Thymus (tissue), 14 donors: ENCODE measurements at places on chromosomes 7 and 10.

- no peaks in the 10 kb centered on the region for H3K4me1 ChIP-seq
- H3K36me3 ChIP-seq, result no peaks in the 10 kb centered on the region
- DNase-seq, result no peak
- no peak overlapping the region for H3K4me3 ChIP-seq
Observed at GRCh38 chr7:107643407-107643806, 17.2 kb upstream of the SLC26A4 start.

DNA sequence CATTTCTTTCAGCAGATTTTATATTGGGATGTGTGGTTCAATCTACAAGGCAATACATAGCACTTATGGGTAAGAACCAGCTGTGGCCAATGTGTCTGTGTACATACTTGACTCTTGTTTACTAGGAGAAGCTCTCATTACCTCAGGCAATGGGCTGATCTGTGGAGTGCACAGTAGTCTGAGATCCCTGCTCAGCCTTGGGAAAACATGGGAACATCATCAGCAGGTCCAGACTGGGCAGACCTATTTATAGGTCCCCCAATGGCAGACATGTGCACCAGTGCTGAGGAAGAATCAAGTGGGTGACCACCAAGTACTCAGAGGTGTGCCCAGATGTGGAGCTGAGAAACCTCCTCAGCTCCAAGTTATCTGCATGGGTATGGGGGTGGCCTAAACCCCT lies 349.7 kb downstream of the KIF20B start:
- H3K27ac ChIP-seq, result no peak overlapping the region
- H3K36me3 ChIP-seq, result no peaks in the 10 kb centered on the region
- H3K4me1 ChIP-seq, result no peaks in the 10 kb centered on the region

GRCh38 chr10:77504196-77504872 lies 133.3 kb downstream of the KCNMA1 start:
- DNase-seq, result no peak
- no peak overlapping the region for H3K27ac ChIP-seq
- H3K36me3 ChIP-seq, result no peaks in the 10 kb centered on the region
- no peaks in the 10 kb centered on the region for H3K27me3 ChIP-seq
- no peak overlapping the region for H3K4me3 ChIP-seq

DNA sequence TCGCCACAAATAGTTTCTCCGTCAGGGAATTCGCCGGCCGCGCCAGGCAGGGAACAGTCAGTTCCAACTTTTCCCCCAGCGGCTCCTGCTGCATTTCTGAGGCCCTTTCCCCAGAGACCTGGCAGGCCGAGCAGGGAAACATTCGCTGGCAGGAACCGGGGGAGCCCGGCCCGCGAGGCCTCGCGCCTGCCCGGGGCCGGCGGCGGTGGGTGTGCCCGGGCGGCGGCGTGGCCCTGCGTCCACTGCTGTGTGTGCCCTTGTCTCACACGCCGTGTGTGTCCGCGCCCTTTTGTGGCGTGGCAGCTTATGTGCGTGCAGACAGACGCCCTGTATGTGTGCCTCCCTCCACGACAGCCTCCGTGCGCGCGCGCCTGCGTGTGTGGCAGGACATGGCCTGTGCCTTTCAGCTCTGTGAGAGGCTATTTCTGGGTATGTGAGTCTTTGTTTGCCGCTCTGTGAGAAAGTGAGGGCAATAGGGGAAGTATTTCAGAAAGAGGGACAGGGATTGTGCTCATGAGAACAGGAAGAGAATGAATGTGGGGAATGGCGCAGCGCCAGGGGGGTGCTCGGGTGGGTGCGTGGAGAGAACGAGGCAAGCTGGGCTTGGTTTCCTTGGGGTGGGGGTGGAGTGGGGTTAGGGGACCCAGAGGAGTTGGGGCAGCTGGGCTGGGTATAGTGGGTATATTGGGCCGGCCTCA lies 689 bp upstream of the SMARCD3 start:
- H3K27me3 ChIP-seq, result peaks cover 98% of the 10 kb centered on the region
- H3K4me3 ChIP-seq, result peak overlapping the region; percentile 48
- H3K36me3 ChIP-seq, result no peaks in the 10 kb centered on the region
- DNase-seq, result no peak

DNA sequence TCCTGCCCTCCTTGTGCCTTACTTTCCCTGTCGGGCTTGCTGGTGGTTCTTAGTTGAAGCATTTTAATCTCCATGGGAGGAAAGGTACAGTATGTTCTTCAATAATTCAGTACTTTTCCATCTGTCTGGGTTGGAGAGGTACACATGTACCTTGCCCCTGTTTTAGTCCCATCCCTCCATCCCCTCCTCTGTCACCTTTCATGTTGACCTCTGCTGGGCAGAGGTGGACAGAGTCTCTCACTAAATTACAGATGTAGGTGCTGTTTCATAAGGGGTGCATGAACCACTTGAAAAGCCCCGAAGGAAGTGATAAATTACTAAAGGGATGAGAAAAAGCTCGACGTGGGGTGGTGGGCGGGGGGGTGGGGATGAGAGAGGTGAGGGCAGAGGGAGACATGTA lies 5.4 kb downstream of the AGFG2 start:
- H3K4me3 ChIP-seq, result no peak overlapping the region
- H3K27me3 ChIP-seq, result peaks cover 4% of the 10 kb centered on the region
- peaks cover 8% of the 10 kb centered on the region for H3K4me1 ChIP-seq
- DNase-seq, result no peak
- H3K36me3 ChIP-seq, result peaks cover 5% of the 10 kb centered on the region

DNA sequence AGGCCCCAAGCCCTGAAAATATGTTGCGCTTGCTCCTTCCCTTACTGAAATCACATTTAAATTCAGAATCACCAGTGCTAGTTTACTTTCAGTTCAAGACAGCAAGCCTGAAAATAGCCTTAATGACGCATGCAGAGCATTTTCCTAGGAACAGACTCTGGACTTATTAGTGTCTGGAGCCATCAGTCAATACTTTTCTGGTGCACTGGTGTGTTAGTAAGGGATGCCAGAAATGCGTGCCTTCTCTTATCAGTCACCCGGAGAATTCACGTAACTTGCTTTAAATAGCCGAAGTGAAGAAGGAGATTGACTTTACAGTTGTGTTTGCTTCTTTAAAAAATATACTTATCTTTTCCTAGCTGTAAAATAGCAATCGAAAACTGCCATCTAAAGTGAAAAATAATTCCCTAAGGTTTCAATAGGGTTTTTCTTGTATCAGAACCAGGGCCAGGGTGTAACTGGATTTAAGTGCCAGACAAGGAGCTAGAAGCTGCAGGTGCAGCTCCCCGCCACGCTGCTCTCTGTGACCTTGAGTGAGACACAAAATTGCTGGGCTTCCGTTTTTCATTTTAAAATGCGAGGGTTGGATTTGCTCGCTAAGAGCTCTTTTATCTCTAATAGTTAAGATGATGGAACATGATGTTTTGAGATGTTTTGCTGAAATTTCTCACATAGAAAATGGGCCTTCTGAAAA lies 177.8 kb downstream of the NSUN6 start:
- no peak for DNase-seq
- no peak overlapping the region for H3K27ac ChIP-seq
- no peaks in the 10 kb centered on the region for H3K4me1 ChIP-seq
- no peaks in the 10 kb centered on the region for H3K36me3 ChIP-seq
- no peak overlapping the region for H3K4me3 ChIP-seq

- H3K36me3 ChIP-seq, result no peaks in the 10 kb centered on the region
- no peak for DNase-seq
- no peaks in the 10 kb centered on the region for H3K27me3 ChIP-seq
- H3K4me3 ChIP-seq, result no peak overlapping the region
Observed at GRCh38 chr10:9294132-9294663, 1239.7 kb downstream of the GATA3 start.

GRCh38 chr10:52308251-52309031 lies 5.6 kb upstream of the DKK1 start:
- DNase-seq, result no peak
- peaks cover 10% of the 10 kb centered on the region for H3K4me1 ChIP-seq
- no peak overlapping the region for H3K27ac ChIP-seq
- no peaks in the 10 kb centered on the region for H3K36me3 ChIP-seq
- peak overlapping the region; percentile 51 for H3K4me3 ChIP-seq
- H3K27me3 ChIP-seq, result peaks cover 19% of the 10 kb centered on the region

DNA sequence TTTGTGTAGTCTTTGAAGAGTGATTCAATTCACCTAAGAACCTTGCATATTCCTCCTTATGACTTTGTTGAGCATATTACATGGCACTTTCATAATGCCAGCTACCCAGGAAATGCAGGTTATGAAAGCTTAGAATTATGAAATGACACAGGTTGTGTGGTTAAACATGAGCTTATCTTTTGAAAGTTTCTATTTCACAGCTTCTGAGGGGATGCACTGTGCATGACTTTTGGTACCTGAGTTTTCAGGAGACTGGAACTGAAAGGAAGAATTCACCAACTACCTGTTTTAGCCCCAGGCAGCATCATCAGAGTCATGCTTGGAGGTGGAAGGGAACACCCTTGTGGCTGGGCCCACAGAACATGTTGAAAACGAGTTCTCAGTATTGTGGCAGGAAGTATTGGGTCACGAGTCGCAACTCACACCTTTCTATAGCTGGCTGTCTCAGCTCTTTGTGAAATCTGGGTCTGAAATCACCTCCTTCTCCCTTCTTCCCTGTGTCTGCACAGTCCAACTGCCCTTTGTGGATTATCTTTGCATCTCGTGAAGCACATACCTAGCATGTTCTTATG lies 228.2 kb downstream of the PTEN start:
- H3K27ac ChIP-seq, result peak overlapping the region; percentile 22
- H3K27me3 ChIP-seq, result no peaks in the 10 kb centered on the region
- H3K4me3 ChIP-seq, result no peak overlapping the region
- no peaks in the 10 kb centered on the region for H3K36me3 ChIP-seq
- peak; percentile 73 for DNase-seq
- peaks cover 6% of the 10 kb centered on the region for H3K4me1 ChIP-seq

DNA sequence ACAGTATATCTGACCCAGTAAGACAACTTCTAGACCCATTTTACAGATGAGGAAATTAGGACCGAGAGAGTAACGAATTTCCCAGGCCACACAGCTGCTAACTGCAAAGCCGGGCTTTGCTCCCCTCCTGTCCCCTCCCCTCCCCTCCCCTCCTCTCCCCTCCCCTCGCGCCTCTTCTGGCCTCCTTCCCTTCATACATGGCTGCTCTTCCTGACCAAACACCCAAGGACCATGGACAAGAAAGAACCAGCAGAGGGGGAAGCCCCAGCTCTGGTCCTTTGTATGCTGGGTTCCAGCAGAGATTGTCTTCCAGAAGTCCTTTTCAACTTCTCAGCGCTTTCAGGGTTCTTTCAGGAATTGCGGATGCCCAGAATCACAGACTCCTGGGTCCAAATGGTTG lies 3.6 kb upstream of the TMEM72 start:
- no peaks in the 10 kb centered on the region for H3K36me3 ChIP-seq
- peaks cover 5% of the 10 kb centered on the region for H3K4me1 ChIP-seq
- DNase-seq, result no peak
- H3K4me3 ChIP-seq, result no peak overlapping the region
- no peaks in the 10 kb centered on the region for H3K27me3 ChIP-seq
- H3K27ac ChIP-seq, result no peak overlapping the region

DNA sequence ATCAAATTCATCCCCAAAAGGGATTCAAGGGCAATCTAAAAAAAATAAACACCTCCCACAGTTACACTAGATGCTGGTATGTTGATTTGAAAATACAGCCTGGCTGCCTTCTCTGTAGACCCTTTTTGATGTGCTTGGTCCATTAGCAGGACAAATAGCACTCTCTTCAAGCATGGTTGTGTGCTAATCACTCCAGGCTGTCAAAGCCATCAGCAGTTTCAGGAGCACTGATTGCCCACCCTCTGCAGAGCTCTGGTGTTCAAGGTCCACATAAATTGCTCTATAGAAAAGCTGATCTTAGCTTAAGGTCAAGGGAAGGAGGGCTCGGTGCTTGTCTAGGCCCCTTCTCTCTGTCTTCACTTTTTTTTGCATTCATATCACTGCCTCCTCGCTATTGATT lies 35.4 kb downstream of the PRR15 start:
- no peaks in the 10 kb centered on the region for H3K36me3 ChIP-seq
- no peaks in the 10 kb centered on the region for H3K27me3 ChIP-seq
- DNase-seq, result no peak

DNA sequence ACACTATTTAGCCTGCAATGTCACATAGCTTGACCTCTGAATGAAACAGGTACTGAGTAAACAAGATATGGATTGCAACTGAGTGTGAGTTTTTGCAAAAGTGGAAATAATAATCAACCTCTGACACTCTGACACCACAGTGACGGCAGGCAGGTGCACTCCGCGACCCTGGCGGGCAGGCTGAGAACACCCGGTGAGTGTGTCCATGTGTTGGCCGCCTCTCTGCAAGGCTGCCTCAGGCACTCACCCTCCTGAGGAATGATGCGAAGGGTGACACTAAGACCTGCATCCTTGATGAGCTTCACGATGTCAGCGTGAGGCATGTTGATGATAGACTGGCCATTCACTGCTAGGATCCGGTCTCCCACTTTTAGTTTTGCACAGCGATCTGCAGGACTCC lies 336.2 kb downstream of the PHTF2 start:
- H3K27ac ChIP-seq, result no peak overlapping the region
- no peaks in the 10 kb centered on the region for H3K36me3 ChIP-seq
- H3K4me1 ChIP-seq, result no peaks in the 10 kb centered on the region
- no peak overlapping the region for H3K4me3 ChIP-seq
- no peaks in the 10 kb centered on the region for H3K27me3 ChIP-seq

GRCh38 chr7:113076703-113077102 lies 9.9 kb downstream of the GPR85 start:
- H3K27ac ChIP-seq, result no peak overlapping the region
- H3K4me3 ChIP-seq, result no peak overlapping the region
- no peaks in the 10 kb centered on the region for H3K36me3 ChIP-seq
- no peak for DNase-seq
- no peaks in the 10 kb centered on the region for H3K27me3 ChIP-seq
